ENCODE measurements at places on chromosomes 1 and 21. TPM values are rescaled to one million over a fixed set of nuclear protein-coding genes. Genes with fewer than 3 reads are reported as not detected.

Gene KIAA1614
- total RNA-seq, result 4.1 TPM

GRCh38 chr21:34836103-34836932 lies 167.5 kb downstream of the CLIC6 start:
- peaks cover 63% of the 10 kb centered on the region for H3K4me1 ChIP-seq
- H3K27me3 ChIP-seq, result no peaks in the 10 kb centered on the region
- peak; percentile 86 for DNase-seq
- peak overlapping the region; percentile 36 for H3K4me3 ChIP-seq
- H3K36me3 ChIP-seq, result peaks cover 51% of the 10 kb centered on the region

Gene LPAR3
- total RNA-seq, result 5.7 TPM

GRCh38 chr1:155309423-155310021 lies 856 bp downstream of the FDPS start:
- H3K4me3 ChIP-seq, result peak overlapping the region; percentile 90
- H3K27me3 ChIP-seq, result no peaks in the 10 kb centered on the region
- H3K36me3 ChIP-seq, result peaks cover 42% of the 10 kb centered on the region
- peak overlapping the region; percentile 92 for H3K27ac ChIP-seq
- DNase-seq, result peak; percentile 73
- H3K4me1 ChIP-seq, result peaks cover 38% of the 10 kb centered on the region

DNA sequence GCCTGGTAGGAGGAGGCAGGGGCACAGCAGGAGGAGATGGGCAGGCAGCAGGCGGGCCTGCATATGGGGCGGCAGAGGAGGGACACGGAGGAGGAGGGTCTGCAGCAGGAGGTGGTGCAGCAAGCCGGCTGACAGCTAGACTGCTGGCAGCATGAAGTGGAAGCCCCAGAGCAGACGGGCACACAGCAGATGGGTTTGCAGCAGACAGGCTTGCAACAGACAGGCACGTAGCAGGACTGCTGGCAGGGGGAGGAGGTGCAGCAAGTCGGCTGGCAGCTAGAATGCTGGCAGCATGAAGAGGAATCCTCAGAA lies 615 bp downstream of the KRTAP10-5 start:
- H3K4me3 ChIP-seq, result no peak overlapping the region
- H3K27ac ChIP-seq, result no peak overlapping the region
- peaks cover 5% of the 10 kb centered on the region for H3K27me3 ChIP-seq

- no peak for DNase-seq
- no peaks in the 10 kb centered on the region for H3K36me3 ChIP-seq
- peak overlapping the region; percentile 94 for H3K4me3 ChIP-seq
- peaks cover 72% of the 10 kb centered on the region for H3K4me1 ChIP-seq
- no peaks in the 10 kb centered on the region for H3K27me3 ChIP-seq
Observed at GRCh38 chr1:15620155-15620545, 2.9 kb downstream of the DDI2 start.

DNA sequence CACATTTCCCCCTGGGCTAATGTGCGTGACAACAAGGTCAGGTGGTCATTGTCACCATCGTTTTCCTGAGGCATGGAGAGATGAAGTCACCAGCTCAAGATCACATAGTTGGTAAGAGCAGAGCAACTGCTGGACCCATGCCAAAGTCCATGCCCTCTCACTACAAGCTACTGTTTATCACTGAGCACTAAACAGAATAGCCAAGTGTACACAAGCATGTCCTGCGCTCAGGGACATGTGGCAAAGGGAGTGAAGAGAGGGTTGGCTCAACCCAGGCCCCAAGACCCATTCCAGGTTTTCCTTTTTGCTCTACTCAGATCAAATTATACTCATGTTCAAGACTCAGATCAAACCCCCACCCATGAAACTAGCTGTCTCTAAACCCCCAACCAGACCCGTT lies 20.8 kb downstream of the LRRC52 start:
- H3K27ac ChIP-seq, result no peak overlapping the region
- H3K4me1 ChIP-seq, result no peaks in the 10 kb centered on the region
- DNase-seq, result no peak
- no peaks in the 10 kb centered on the region for H3K36me3 ChIP-seq
